Kidney glomerular epithelial cell (primary cell): ENCODE measurements at places on chromosomes 12 and 14.

GRCh38 chr14:40870252-40870651 is 736.4 kb upstream of the LRFN5 start:
- DNase-seq: peak; percentile 2

DNA sequence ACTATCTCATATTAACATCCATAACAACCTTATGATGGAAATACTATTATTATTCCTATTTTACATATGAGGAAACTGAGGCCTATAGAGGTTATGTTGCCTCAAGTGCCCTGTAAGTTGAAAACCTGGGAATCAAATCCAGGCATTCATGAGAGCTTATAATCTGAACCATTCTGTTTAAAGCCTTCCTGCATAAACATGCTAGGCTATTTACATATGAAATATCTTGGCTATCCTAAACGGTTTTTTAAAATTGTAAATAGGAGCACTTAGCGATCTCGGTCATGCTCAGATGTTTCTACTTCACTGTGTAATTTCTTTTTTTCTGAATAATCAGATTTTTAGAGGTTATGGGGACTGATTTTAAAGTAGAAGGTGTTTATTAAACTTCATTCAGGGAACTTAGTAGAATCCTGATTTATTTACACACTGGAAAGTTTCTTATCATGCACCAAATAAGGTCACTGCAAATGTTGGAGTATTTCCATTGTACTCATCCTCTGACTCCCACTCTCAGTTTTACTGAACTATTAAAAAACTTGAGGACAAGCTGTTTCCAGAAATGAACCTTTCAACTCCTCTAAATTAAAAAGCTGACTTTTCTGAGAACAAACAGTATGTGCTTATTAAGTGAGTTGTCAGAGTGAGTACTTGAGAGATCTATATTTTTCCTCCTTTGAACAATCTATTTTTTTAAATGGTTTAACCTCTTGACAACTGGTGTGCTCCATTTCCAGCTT is 141.7 kb downstream of the PIK3C2G start:
- no peak for DNase-seq

GRCh38 chr14:46245276-46245675 is 406.3 kb downstream of the RPL10L start:
- no peak for DNase-seq

GRCh38 chr12:51047655-51048540 is at the start of gene LETMD1:
TSS of gene LETMD1 (plus strand) at chr12:51048327. CDS start at chr12:51048357, 30 bp downstream.
- DNase-seq: peak; percentile 97

- peak; percentile 94 for DNase-seq
Observed at GRCh38 chr12:71556875-71557274, 106.8 kb downstream of the ZFC3H1 start.

DNA sequence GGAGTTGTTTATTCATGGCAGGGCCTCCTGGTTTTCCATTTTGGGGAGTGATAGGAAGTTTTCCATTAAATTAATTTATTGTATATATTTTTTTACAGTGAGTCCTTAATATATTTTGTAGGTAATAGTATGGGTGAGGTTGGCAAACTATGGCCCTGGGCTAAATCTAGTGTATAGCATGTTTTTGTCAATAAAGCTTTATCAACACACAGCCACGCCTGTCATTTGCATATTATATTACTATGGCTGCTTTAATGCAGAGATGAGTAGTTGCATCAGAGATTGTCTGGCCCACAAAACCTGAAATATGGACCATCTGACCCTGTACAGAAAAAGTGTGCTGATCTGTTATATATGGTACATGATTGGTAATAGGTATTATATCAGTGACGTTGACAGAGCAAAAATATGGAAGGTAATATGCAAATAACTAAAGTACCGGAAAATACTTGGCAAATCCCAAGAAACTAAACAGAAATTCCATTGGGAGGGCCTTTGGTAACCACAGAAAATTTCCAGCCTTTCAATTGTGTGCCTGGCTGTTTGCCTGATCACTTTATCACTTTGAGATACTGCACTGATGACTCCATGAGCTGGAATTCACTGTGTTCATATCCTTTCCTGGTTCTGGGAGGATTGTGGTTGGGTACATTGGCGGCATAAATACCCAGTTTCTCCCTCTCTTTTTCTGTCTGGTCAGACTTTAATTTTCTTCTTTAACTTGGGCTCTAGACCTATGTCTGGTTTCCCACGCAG is 61.7 kb upstream of the RFLNA start:
- DNase-seq: peak; percentile 89

- peak; percentile 19 for DNase-seq
Observed at GRCh38 chr12:15601210-15601800, 187.9 kb downstream of the EPS8 start.

- DNase-seq: no peak
Observed at GRCh38 chr14:92922883-92923743, at the start of gene CHGA. TSS of gene CHGA (plus strand) at chr14:92923150. CDS start at chr14:92923360, 210 bp downstream.

DNA sequence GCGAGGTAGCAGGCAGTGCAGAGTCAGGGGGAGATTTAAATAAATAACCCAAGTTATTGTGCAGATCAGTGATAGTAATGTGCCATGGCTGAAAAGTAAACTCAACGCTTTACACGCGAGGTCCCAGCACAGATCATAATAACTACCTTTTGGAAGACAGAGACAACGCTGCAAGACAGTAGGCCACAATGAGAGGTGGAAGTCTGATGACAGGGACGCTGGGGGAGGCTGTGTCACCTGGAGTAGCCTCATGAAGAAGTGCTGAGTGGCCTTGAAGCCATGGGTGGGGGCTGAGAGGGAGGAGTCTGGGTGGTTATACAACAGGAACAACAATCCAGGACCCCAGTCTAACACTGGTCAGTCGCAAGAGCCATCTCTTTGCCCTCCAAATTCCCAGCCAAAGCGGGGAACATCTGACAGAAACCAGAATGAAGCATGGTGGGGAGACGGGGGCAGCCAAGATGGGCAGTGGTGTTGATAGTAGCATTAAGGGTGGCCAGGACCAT is 28.2 kb downstream of the ANO2 start:
- DNase-seq: no peak

GRCh38 chr14:85813040-85813439 is 283.1 kb downstream of the FLRT2 start:
- no peak for DNase-seq

GRCh38 chr14:69610020-69610873 is 1.1 kb upstream of the SUSD6 start:
- no peak for DNase-seq

DNA sequence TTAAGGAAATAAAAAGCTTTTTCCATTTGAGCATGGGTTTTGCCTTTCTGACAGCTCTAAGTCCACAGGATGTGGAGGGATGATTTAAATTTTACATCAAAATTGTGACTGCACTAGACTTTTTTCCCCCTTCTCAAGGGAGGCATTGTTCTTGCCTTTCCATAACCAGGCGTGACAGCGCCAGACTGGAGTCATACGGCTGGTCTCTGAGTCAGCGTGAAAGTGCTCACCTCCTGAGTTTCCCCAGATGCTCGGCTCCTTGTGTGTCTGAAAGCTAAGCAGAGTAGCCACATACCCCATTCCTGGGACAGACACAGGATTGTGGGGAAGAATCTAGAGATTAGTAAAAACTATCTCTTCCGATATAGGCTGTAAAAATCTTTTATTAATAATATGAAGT is 43.1 kb downstream of the SOX5 start:
- DNase-seq: no peak

DNA sequence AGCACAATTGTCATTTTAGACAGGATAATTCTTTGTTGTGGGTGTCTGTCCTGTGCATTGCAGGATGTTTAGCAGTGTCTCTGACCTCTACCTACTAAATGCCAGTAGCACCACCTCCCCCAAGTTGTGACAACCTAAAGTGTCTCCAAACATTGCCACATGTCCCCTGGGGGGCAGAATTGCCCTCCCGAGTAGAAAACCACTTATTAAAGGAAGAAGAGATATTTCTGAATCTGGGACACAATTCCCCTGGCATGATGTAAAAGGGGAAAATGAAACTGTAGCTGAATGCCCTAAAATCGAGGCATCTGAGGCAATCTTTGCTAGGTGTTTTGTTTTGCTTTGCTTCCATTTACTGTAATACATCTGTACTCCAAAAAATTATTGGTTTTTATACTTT is 116.8 kb upstream of the NAP1L1 start:
- DNase-seq: no peak

GRCh38 chr14:97411938-97412612 is 614.9 kb downstream of the VRK1 start:
- DNase-seq: no peak

DNA sequence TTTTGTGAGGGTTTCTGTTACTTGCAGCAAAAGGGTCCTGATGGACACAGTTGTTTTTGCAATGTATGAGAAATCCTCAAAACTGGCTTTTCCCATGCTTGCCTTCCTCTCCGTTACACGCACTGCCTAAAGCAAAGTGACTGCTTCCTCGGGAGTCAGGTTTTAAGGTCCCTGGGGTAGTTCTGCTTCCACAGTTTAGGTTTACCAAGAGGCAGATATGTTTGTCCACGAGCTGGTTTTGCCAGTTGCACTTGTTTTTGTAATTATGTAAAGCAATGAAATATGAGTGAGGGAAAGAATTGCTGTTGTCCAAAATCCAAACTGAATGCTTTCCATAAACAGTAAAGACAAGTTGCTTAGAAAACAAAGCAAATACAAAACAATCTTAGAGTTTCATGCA is 290.7 kb upstream of the AMIGO2 start:
- no peak for DNase-seq

DNA sequence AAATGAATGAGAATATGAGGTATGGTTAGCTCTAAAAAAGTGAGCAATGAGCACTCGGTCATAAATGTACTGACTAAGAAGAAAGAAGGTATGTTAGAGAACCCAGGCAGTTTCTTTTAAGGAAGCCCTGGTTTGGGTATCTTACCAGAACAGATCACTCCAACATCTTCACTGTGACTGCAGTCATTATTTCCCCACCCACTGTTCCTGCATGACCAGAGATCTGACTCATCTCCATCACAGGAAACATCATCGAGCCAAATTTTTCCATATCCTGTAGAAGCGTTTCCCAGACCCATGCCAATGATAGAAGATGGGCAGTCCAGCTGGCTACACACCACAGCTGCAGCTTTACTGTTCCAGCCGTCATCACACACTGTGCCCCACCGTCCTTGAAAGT is 48.0 kb downstream of the CD163L1 start:
- DNase-seq: no peak

DNA sequence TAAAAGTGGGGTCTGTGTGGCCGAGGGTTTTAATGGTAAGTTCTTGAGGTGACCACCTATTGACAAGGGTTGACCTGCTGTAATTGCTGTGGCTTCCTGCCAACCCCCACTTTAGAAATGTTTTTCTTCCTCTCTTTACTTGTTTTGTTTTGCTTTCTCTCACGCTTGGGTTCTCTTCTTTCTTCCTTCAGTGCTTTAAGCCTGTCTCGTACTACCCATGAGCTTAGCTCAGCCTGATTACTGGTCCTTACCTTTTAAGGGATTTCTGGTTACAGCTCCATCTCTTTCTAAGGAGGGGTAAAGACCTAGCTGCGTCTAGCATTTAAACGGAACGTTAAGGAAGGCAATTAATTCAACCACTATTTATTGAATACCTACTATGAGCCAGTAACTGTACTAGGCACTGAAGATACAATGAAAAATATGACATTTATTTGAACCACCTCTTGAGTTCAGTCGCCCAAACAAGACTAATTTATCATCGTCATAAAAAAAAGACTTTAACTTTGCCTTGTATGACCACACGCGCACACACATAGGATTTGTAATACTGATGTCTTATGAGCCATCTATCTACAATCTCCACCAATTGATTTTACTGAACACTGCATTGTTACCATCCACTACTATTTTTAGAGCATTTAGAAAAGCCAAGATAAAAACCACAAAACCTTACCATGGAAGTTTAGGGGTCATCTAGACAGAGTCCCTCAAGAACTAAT is 888 bp upstream of the PPP1R12A start:
- DNase-seq: peak; percentile 85

DNA sequence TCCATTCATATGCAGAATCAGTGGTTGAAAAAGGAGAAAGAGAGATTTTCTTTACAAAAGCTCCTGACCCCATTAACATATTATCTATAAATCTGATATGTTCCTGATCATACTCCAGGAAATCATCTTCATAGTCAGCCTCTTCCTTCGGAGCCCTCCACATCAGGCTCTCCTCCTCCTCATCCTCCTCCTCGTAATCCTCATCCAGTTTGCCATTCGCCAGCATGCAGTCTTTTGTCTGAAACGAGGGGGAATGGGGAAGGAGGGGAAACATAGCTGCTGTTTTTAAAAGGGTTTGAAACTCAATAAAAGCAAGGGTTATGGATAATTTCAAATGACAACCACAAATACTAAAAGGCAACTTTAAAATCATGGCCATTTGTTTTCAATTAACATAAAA is 60.9 kb downstream of the DICER1 start:
- no peak for DNase-seq

DNA sequence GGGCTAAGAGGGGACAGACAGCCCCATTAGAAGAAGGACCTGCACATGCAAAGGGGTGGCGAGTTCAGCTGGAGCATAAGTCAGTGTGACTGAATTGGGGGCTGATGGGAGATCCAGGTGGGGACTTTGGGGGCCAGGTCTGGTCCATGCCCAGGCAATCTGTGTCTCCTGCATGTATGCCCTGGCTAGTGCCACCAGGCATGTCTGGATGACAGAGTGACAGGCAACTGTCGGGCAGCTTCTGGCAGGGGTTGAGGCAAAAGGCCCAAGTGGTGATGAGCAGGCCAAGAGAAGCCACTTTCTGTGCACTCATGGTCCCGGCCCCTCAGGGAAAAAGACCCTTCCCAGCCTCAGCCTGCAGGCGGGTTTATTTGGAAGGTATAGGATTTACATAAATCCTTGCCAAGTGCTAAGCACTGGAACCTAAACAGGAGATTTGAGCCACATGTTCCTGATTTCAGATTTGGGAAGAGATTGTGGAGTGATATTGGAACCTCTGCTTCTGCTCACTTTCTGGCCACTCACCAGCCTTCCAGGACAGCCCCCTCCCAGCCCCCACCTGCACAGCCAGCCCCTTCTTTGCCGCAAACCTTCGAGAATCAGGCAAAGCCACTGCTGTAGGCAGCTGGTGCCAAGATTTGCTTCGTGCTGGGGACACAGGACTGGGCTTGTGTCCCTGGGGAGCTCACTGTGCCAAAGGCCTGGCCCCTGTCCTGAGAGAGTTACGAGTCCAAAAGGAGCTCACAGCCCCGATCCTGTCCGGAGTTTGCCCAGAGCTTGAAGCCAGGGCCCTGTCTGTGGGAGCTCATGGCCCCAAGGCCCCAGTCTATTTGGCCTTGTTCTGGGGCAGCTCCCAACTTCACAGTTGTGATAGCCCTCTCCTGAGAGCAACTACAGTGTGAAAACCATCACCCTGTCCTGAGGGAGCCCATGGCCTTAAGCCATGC is 232.5 kb upstream of the RTL1 start:
- no peak for DNase-seq

GRCh38 chr14:49164074-49164473 is 422.1 kb downstream of the RPS29 start:
- no peak for DNase-seq

DNA sequence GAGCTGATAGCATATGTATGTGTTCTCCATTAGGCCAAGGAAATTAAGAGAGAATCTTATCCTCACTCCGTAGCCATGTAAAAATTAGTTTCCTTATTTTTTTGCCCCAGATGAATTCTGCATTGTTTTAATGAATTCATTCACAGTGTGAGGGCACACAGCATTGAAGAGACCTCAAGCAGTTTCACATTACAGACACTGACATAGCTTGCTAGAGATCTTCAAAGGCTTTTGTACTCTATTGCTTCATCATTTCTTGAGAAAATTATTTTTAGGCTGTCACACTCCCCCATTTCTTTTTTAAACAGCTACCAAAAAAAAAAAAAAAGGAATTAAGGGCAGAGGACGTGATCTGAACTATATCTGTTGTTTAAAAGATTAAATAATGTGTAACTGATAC is 251.1 kb downstream of the BCAT1 start:
- no peak for DNase-seq
